ENCODE measurements at places on chromosomes 7 and 10. TPM values are rescaled to one million over a fixed set of nuclear protein-coding genes. Genes with fewer than 3 reads are reported as not detected.
A peak's percentile ranks its signal among the peaks of the same experiment; 100 is the strongest.

Gene TRRAP
- 4.3 TPM for polyA plus RNA-seq

Gene SCART1
- polyA plus RNA-seq: 0.16 TPM

Gene IDI2
- not detected for polyA plus RNA-seq

DNA sequence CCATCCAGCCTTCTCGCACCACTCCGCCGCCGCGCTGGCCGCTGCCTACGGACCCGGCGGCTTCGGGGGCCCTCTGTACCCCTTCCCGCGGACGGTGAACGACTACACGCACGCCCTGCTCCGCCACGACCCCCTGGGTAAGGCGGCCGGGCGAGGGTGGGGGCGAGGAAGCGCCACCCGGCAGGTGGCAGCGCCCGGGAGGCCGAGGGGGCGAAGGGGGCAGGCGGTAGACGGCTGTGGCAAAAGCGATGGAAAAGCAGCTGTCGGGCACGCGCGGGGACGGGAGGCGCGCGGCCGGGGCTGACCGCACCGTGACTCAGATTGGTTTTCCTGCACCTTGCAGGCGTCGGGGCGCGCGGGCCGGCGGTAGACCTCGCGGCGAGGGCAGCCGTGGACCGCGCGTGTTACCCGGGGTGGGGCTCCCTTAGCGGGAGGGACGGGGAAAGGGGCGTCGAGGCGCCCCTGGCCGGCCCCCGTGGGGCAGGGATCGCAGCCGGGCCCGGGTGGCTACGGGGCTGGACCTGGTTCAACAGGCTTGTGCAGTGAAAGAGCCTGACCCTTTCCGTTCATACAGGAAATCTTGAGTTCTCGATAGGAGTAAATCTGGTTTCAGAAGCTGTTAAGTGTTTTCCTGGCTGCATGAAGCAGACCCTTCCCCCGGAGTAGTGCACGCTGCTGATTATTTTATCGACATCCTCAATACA, 608 bp downstream of the HHEX start:
- DNase-seq: no peak

DNA sequence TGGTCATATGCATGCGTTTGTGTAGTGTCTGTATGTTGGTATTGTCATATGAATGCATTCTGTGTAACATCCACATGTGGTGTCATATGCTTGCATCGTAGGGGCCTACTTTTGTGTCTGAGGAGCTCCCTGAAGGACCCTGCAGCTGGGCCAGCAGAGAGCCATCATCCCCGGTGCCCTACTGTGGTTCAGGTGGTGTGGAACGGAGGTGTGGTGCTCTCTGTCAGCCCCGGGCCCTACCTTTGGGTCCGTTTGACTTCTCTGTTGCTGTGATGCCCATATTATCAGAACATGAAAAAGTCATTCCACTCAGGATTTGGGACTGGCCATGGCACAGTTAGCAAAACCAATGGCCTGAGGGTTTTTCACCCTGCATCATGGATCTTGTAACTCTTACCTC, 217.9 kb downstream of the ADARB2 start:
- DNase-seq: no peak

GRCh38 chr10:110416776-110417711, 80.7 kb upstream of the DUSP5 start:
- DNase-seq: no peak

DNA sequence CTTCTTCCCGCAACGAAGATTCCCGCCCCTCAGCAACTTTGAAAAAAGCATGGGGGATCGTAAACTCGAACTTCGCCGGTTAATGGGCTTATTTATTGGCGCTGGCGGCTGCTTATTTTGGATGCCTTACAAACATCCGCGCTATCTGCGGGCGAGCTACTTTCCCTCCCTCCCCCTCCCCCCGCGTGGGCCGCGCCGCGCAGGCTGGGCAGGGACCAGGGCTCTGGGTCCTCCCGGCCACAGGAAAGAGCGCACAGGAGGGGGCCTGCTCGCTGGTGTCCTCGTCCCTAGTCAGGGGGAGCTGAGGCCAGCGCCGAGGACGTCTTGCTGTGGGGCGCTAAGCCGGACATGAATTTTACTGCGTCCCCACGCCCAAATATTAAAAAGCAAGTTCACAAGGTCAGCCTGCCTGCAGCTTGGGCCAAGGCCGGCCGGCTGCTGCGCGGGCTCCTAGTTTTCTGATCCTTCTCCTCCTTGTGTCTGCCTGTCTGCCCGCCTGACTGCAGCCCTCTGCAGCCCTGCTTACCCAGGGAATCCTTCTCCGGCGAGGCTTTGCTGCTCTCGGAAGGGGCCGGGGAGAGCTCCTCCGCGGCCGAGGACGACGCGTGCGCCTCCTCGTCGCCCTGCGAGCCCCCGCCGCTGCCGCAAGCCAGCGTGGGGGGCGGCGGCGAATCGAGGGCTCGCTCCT, 1.2 kb downstream of the HOXA10 start:
- peak; percentile 18 for DNase-seq

GRCh38 chr7:85655252-85655651, 468.4 kb upstream of the SEMA3D start:
- DNase-seq: no peak

DNA sequence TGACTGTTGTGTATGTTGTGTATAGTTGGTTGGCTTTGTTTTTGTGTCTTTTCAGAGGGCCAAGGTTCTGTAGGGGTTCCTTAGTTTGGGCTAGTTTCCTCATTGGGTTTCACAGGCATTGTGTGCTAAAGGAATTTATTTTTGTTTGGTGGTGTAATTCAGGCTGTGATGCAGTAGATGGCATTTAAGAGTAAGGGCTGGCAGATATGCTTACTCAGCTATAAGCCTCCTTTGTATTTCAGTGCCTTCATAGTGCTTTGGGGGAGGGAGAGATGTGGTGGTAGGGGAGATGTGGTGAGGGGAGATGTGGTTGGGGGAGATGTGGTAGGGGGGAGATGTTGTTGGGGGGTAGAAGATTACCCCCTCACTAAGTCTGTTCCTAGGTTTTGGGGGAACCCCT, 91.7 kb downstream of the SLC25A40 start:
- DNase-seq: no peak

- DNase-seq: no peak
Measured at GRCh38 chr7:93779115-93779514, 111.4 kb downstream of the TFPI2 start.

DNA sequence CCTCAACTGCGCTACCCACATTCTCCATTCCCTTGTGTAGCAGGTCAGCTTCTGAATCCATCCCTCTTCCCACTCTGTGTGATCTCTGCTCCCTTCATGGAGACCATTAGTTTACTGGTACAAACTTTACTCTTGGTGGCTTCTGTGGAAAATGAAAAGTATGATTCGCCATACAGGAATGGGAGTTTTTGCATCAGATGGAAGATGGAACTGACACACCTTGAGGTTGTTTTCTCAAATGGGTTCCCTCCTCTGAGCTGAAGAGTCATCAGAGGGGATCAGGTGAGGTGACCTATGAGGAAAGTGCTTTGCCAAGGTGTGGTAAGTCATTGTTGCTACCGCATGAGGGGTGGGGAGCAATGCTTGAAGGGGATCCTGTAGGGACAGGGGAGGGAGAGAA, 266.8 kb downstream of the INHBA start:
- no peak for DNase-seq

- no peak for DNase-seq
Measured at GRCh38 chr7:158252081-158252836, 335.4 kb downstream of the PTPRN2 start.

DNA sequence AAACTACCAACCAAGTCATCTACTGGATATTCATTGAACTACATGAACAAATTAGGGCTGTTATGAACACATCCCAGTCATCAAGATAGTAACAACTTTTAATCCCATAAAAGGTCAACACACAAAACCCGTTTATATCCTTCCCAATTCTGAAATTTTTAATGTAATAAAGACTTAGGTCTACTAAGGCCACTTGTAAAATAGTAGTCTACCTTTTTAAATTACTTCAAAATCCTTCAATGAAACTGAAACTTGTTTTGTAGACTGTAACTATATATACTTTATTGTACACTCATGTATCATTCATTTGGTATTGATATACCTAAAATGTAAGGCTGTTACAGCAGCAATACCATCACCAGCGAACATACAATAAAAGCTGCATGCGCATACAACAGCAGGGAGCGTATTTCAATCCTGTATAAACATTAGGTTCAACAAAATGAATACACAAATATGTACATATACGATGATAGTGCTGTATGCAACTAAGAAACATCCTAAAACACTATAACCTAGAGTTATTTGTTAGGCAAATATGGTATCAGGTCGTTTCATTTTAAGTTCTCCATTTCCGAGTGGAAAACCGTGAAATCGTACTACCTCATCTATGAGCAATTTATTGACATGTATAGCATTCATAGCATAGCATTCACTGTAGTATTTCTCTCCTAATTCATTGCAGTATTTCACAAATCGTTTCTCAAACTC, 973 bp downstream of the ATAD1 start:
- no peak for DNase-seq

GRCh38 chr10:127910464-127910770, 3.5 kb downstream of the PTPRE start:
- DNase-seq: no peak

GRCh38 chr7:3280946-3281656, 20.0 kb upstream of the SDK1 start:
- DNase-seq: no peak

GRCh38 chr10:97100657-97101056, 85.1 kb downstream of the SLIT1 start:
- no peak for DNase-seq

GRCh38 chr10:126639084-126639483, 31.4 kb downstream of the C10orf90 start:
- DNase-seq: no peak
